Subcutaneous preadipocyte (primary cell): ENCODE measurements at places on chromosomes 16 and 17. TPM values are rescaled to one million over a fixed set of nuclear protein-coding genes. Genes with fewer than 3 reads are reported as not detected.

Gene BEAN1
- total RNA-seq = 0.73 and 3.1 TPM in 2 replicates

Gene CPHXL
- not detected in 2 replicates for total RNA-seq

Gene MKS1
- total RNA-seq = 10.7 and 10.9 TPM in 2 replicates

Gene SYCE1L
- not detected in 2 replicates for total RNA-seq

Gene ALOX12
- total RNA-seq = not detected in 2 replicates

Gene TBC1D16
- total RNA-seq = 81.5 and 104 TPM in 2 replicates

Gene LDHD
- 0.39 and 1.1 TPM in 2 replicates for total RNA-seq

Gene XAF1
- 4.3 and 12.1 TPM in 2 replicates for total RNA-seq

Gene DLX4
- not detected in 2 replicates for total RNA-seq

Gene NR1D1
- total RNA-seq = 2.6 and 3.1 TPM in 2 replicates

Gene TMEM88
- total RNA-seq = 0.20 TPM in 1 of 2 replicates, not detected in the other

Gene NPW
- 1.5 TPM in 1 of 2 replicates, not detected in the other for total RNA-seq

Gene SEZ6
- not detected in 2 replicates for total RNA-seq
